ENCODE measurements at places on chromosomes 12 and 14.

DNA sequence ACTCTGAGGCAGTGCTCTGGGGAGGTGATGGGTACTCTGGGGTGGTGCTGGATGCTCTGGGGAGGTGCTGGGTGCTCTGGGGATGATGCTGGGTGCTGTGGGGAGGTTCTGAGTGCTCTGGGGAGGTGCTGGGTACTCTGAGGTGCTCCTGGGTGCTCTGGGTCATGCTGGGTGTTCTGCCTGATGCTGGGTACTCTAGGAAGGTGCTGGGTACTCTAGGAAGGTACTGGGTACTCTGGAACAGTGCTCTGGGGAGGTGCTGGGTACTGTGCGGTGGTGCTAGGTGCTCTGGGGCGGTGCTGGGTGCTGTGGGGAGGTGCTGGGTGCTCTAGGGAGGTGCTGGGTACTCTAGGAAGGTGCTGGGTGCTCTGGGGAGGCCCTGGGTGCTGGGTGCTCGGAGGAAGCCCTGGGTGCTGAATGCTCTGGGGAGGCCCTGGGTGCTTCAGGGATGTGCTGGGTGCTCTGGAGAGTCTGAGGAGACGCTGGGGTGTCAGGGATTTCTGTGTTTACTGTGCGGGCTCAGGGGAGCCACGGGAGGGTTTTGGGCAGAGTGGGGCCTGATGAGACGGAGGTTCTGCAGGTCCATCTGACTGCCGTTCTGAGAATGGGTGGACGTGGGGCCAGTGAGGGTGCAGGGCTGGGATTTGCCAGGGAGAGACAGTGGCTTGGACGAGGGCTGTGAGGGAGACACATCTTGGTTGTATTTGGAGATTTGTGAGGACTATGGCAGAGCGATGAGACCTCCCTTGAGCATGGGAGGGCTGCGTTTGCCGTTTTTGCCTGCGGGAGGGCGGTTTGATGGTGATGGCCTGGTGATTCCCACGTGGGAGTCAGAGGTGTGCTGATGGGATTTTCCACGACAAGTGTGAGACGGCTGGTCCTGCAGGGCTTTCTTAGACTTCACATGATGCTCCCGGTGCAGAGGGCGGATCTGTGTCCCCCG, 30.0 kb downstream of the MMP17 start:
- DNase-seq, result no peak

DNA sequence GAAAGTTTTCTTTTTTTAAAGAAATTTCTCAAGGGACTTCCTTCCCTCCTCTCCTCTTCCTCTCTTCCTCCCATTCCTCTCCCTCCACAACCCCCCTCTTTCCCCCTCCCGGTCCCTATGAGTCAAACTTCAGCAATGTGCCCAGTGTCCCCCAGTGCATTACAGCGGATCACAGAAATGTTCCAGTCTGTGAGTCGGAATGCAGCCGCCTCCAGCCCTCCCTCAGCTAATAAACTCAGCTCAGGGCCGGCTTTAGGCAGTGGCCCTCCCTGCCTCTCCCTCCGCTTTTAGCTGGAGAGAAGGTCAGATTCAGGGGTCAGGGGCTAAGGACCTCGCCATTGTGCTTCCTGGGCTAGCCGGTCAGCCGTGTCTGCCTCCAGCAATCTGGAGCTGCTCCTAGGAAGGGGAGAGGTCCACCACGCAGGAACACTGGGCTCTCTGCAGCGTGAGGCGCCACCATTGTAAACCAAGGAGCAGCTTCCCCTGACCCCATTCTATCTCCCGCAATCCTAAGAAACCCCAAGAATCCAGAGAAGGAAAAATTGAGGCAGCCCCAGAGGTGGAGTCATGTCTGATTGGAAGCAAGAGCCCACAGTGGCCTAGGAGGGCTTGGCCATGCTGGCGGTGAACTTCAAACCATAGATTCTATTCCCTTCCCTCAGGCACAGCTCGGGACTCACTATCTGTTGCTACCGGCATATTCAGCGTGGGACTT, 1.1 kb upstream of the HDAC7 start:
- peak; percentile 96 for DNase-seq

GRCh38 chr12:11568155-11568761, 81.2 kb upstream of the ETV6 start:
- DNase-seq, result no peak

GRCh38 chr14:50417853-50418252, 21.2 kb upstream of the CDKL1 start:
- no peak for DNase-seq

- DNase-seq, result peak; percentile 39
These were observed 26.3 kb downstream of the SLC15A4 start for GRCh38 chr12:128797119-128798118.

- DNase-seq, result no peak
These were observed 24.1 kb upstream of the ATP2A2 start for GRCh38 chr12:110256780-110257431.

DNA sequence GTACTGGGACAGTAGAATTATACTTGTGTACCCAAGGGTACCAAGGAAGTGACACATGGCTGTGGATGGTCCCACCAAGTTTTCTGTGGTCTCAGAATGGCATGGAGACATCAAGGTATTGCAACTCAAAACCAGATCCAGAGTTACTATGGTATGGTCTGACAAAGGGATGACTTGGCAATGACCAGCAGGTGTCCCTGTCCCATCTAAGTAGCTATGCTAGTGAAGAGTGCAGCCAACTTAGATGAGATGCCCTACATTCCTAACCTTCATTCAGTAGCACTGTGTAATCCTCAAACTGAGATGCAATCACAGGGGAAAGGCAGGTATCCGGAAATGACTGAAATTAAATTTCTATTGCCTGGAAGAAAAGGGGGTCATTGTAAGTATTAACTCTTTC, 188.7 kb upstream of the TMEM260 start:
- no peak for DNase-seq

GRCh38 chr12:57632958-57633840, at the start of gene B4GALNT1:
B4GALNT1 (minus strand) TSS chr12:57633201; CDS start chr12:57632132, 1,069 bp downstream.
- no peak for DNase-seq

- no peak for DNase-seq
These were observed 25.5 kb upstream of the KCNK10 start for GRCh38 chr14:88348546-88348945.

DNA sequence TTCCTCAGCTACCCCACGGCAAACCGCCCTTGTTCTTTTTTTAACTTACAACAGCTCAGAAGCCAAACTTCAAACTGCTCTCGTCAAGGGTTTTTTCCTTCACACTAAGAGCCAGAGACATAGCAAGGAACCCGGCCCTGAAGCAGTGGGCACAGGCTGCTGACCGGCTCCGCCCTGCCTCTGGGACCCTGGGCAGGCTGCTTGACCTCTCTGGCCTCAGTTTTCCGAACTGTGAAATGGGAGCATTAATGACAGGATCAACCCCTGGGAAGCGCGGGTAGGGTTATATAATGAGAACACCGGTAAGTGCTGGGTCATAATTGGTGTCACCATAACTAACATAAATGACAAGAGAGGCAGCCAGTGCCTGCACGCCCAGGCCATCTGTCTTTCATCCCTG, 21.2 kb upstream of the FZD10 start:
- no peak for DNase-seq

DNA sequence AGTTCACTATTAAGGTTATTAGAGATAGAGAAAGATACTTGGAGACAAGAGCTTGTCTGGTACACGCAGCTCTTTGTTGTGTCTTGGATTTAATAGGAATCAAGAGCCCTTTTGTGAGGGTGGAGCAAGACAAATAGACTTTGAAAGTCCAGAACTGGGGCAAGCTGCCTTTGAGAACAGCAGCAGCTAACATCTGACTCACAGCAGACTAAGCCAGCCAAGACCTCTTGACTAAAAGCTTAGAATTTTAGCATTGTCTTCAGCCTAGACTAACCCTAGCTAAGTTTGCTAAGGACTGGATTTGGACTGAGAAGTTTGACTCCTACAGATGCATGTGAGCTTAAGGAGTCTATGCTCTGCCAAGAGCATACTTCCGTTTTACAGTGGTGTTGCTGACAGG, 201.9 kb upstream of the RBM19 start:
- DNase-seq, result no peak

- DNase-seq, result no peak
These were observed 20.9 kb upstream of the HECTD1 start for GRCh38 chr14:31228533-31228932.
